ENCODE measurements at places on chromosomes 1 and 21. TPM values are rescaled to one million over a fixed set of nuclear protein-coding genes. Genes with fewer than 3 reads are reported as not detected.

PLEKHA6 gene
- 0.07 TPM for total RNA-seq

TAL1 gene
- 0.12 TPM for total RNA-seq

ODF2L gene
- 6.7 TPM for total RNA-seq

WDR47 gene
- 7.7 TPM for total RNA-seq

SPATA46 gene
- total RNA-seq: not detected

DDAH1 gene
- total RNA-seq: 34.0 TPM

ALPL gene
- 0.12 TPM for total RNA-seq

MTR gene
- 29.4 TPM for total RNA-seq
